ENCODE measurements at places on chromosomes 11 and 22.

- DNase-seq = no peak
Measured at GRCh38 chr11:16812274-16812673, 73.8 kb downstream of the C11orf58 start.

DNA sequence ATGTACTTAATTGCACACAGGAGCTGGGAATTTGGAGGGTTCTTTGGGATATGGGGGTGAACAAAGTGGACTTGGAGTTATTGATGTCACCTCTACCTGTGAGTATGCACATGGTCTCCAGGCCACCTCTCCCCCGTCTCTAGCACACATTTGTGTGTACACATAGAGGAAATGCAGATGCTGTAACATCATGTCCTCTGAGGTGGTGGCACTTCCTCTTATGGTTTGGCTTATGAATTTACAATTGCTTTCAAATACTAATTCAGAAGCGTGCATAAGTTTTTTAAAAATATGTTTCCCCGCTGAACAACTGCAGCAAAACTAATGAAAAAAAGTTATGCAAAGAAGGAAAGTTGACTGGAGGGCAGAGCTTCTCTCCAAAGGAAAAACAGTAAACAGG, 152.0 kb upstream of the TENM4 start:
- no peak for DNase-seq

DNA sequence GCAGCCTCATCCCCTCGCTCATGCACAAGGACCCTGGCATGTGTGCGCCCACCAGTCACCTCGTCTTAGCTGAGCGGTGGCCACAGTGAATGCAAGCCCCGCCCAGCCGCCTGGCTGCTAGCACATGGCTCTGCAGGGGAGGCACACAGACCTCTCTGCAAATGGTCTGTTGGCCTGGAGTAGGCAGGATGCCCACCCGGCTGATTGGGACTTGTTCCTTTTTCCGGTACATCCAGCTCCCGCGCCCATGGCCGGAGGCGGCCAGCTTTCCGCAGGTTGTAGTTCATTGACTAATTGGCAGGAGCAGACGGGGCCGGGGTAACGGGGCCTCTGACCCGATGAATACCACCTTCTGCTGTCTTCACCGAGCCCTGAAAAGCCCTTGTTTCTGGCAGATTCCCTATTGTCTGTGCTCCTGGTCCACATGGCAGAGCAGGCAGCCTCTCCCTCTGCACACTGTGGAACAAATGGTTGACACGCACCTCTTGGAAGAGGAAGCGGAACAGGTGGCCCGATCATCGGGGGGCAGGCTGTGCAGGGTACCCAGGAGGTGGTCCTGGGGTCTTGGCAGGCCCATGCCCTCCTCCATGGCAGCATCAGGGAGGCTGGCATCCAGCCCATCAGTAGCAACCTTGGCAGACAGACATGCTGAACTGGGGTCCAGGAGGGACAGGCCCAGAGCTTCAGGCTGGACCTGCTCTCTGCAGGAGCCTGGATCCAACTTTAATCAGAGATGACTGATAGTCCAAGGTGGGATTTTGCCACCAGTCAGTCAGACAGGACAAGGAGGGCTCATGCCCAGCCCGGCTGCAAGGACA, 1512.0 kb downstream of the BRD1 start:
- DNase-seq = no peak

DNA sequence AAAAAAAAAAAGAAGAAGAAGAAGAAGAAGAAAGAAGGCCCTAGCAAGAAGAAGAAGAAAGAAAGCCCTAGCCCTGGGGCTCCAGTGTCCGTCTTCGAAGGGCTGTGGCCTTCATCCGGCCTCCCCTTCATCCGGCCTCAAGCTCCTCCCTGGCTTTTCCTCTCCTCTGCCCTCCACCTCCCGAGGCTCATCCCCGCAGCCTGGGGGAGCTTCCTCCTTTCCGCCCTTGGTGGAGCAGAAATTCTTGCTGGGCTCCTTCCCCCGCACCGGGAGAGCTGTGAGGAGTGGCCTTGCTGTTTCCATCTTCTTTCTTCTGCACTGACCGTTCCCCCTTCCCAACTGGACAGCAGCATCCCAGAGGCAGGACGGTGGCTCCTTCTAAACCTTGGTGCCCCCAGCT, 9.5 kb upstream of the LTO1 start:
- no peak for DNase-seq

DNA sequence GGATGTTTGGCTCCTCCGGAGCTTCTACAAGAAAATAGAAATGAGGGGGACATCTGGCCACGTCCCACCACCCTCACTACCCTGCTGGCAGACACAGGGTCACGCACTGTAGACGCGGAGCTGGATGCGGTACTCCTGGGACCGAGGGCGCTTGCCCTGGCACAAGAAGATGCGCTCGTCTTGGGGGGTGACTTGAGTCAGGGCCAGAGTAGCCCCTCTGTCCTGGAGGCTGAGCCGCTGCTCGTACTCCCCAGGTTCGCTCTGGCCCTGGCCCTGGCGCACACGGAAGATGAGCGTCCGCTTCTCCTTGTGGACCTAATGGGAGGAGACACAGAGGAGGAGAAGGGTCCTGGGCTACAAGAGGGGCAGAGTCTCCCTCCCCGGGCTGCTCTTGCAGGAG, 2.2 kb downstream of the MCAM start:
- DNase-seq = no peak

GRCh38 chr11:119367661-119368120, 13.8 kb downstream of the USP2 start:
- DNase-seq = peak; percentile 70

DNA sequence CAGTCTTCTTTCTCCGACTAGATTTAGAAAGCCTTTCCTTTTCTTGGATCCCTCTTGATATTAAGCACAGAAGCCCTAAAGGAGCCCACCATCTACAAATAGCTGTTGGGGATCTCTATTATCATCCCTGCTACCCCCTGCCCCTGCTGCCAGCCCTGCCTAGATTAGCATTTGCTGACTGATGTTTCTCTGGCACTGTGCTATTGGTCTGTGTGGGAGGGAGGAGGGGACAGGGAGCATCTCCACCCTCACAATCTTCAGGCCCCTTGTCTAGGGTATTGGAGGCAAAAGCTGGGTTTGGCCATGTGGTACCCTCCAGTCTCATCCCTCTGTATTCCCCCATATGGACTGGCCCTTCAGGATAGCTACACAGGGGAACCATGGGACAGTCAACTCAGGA, 6.2 kb downstream of the USH1C start:
- DNase-seq = no peak

DNA sequence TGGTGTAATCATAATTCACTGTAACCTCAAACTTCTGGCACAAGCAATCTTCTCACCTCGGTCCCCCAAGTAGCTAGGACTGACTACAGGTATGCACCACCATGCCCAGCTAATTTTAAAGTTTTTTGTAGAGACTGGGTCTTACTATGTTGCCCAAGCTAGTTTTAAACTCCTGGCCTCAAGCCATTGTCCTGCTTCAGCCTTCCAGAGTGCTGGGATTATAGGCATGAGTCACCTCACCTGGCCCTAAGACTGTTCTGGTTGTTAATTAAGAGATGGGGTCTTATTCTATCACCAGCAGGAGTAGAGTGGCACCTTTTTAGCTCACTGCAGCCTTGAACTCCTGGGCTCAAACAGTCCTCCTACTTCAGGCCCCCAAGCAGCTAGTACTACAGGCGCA, 52.0 kb upstream of the DEPDC7 start:
- DNase-seq = no peak

DNA sequence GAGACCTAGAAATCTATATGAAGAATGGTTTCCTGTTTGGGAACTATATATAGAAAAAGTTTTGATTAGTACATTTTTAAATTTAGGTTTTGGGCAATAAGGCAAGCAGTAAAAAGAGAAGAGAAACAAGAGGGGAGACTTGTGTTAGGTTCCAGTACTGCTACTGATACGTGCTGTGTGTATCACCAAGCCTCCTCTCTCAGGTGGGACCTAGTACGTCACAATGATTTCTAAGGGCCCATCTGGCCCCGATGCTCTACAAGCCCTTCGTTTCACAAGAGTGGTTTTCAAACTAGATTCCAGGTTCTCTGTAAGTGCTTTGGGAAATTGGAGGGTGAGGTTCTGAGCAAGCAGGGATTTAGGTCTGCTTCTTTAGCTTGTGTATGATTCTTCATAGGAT, 39.2 kb downstream of the USP35 start:
- no peak for DNase-seq

DNA sequence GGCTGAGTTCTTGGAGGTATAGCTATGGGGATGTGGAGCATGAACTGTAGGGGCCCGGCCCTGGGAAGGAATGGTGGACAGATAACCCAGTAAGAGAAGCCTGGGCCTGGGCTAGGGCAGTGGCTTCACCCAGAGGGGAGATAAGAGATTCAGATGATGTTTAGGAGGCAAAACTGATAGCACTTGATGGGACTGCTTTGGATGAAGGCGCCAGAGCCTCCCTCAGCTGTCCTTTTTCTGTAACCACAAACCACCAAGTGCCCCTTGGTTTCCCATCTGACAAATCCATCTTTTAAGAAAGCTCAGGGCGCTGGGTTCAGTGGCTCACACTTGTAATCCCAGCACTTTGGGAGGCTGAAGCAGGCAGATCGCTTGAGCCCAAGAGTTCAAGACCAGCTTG, 23.4 kb downstream of the RELT start:
- DNase-seq = no peak

- DNase-seq = no peak
Measured at GRCh38 chr22:29641700-29642330, 38.4 kb downstream of the NF2 start.
